Pancreas (tissue), 10 donors: ENCODE measurements at places on chromosomes 4 and X. TPM values are rescaled to one million over a fixed set of nuclear protein-coding genes. Genes with fewer than 3 reads are reported as not detected.

The MGARP gene
- polyA plus RNA-seq = 0.49 TPM

The MAGIX gene
- polyA plus RNA-seq = 25.7 TPM

DNA sequence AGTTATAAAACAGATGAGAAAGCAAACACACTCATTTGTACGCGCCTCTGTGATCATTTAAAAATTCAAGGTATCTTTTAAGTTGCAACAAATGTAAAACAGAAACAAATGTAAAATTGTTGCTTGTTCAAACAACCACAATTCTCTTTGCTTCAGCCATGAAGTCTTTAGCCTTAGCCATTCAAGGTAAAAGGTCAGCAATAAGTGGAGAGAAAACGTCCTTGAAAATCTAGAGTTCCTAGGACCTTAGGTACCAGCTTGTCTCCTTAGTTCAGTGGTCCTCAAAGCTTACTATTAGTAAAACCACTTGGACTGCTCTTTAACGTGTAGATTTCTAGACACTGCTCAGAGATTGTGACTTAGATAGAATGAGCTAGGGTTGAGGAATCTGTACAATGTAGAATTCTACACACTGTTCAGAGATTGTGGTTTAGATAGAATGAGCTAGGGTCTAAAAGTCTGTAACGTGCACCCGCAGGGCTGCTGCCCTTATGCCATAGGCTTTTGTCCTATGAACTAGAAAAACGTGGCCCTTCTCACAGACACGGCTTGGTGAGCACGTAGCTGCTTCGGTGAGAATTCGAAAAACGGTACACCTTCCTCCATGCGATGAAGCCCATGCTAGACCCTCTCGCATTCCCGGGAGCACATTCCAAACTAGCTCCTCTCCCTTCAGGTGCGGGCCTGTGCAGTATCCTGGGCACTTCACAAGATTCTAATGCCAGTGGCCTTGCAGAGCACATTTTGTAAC is 1.7 kb downstream of the PLAC8 start:
- DNase-seq = no peak

- no peak for DNase-seq
These were observed 21.1 kb upstream of the LUZP4 start for GRCh38 chrX:115268421-115268820.

DNA sequence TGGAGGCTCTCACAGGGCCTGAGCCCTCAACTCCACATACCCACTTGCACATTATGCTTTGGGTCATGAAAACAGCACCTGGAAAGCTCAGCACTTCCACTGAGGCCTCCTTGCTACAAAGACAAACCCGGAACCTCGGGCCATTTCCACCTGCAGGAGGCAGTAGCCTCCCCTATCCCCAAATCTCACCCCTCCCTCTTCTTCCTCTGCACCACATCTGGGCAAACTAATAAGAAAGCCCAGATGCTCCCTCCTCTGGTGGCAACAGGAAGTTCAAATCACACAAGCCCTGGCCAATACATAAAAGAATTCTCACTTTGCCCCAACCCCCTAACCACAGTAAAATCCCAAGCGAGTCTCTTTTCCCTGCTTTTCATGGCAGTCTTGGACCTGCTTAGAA is 136.4 kb downstream of the MAPK10 start:
- DNase-seq = no peak

DNA sequence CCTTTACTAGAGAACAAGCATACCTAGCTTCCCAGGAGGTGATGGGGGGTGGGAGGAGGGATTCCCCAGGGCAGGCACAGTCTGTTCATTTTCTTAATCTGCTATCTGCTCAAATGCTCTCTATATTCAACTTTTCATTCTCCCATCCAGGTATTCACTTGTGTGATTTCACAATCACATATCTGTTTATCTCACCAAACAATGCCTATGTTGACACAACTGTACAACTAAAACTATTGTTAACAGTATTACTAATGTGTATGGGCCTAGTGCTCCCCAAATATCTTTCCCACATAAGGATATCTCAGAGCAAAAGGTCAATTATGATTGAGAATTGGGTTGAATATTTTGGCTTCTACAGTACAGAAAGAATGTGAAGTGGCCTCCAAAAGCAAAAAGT is 210.8 kb downstream of the IQCM start:
- DNase-seq = no peak

DNA sequence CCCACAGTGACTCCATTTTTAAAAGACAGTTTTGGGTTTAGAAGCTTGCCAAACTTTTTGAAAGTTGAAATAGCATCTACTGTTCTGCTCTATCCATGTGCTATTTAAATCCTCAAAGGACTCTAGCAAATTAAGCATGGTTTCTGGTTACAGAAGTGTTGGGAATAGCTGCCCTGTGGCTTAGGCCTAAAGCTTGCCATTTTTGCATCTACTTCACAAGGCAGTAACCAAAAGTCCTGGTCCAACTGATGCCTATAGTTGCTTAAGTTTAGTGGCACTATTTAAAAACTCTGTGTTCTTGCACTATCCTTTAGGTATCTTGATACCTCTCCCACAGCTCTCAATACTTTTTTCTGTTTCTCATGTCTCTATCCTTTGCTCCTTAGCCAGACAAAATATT is 251.0 kb upstream of the GPC4 start:
- no peak for DNase-seq

DNA sequence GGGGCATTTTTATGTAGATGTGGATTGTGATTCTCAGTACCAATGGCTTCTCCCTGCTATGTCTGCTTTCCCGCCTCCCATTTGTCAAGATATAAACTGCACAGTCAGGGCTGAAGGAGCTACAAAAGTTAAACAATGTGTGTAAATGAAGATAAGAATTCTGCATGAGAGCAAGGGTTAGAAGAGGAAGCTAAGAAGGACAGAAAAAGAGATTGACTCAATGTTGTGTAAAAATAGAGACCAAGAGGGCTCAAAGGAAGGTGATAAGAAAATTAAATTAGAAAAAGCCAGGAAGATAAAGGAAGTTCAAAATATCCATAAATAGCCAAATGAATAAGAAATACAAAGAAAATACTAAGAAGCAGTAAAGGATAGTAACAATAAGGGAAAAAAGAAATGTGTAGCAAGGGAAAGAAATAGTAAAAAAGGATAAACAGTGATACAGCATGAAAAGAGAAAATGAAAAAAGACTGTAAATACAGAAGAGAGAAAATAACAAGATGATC is 82.5 kb downstream of the AMELX start:
- DNase-seq = no peak

DNA sequence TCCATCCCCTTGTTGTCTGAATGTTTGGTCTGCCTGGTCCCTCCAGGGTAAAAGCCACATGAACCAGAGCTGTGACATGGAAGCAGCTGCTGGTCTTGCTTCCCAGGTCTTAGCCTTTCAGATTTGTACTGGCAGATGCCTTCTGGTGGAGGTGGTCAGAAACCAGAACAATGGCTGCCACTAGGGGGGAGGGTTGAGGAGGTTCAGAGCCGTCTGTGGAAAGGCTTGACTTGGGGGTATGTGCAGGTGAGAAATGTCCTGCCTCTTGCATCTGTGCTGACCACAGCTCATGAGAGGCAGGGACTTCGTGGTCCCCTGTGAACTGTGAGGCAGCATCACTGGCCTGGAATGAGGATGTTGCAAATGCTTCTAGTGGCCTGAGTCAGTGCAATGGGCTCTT is 144.2 kb upstream of the WDR1 start:
- no peak for DNase-seq

DNA sequence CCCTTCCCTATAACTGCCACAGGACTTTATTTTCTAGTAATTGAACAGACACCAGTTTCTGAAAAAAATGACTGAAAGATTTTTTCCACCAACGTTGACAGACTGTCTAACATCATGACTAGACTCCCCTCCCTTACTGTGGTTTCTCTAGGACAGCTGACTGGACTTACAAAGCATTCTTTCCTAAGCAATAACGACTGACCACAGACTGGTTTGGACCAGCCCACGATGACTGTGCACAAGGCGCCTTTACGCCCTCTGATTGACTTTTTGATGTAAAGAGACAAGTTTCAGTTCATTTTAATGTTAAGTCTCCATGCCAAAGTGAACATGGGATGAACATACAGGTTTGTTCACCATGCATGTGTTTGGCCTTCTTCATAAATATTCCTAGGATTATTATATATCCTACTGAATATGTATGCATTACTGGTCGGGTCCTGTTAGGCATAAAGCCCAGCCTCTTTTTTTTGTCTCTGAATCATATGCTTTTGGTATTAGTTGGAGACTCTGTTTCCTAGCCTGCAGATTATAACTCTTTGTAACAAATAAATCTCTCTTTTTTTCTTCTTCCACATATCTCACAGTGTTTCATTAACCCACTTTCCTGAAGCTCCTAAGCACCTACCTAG is 50.5 kb upstream of the UGT2B4 start:
- DNase-seq = no peak

DNA sequence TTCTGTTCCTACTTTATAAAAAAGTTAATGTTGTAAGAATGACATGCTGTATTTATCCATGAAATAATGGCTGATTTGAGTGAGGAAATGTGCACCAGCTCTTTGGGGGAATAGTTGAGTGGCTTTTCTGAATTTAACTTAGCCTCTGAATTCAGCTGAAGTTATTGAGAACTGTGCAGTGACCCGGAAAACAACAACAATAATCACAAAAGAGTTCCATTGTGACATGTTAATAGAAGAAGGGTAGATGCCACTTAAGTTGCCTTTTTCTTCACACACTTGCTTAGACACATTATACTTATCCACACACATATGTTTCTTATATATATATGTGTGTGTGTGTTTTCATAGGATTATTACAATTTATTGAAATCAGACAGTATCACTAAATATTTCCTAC is 301.2 kb downstream of the BMPR1B start:
- no peak for DNase-seq

GRCh38 chrX:56766554-56767347 is 37.7 kb downstream of the NBDY start:
- DNase-seq = no peak

DNA sequence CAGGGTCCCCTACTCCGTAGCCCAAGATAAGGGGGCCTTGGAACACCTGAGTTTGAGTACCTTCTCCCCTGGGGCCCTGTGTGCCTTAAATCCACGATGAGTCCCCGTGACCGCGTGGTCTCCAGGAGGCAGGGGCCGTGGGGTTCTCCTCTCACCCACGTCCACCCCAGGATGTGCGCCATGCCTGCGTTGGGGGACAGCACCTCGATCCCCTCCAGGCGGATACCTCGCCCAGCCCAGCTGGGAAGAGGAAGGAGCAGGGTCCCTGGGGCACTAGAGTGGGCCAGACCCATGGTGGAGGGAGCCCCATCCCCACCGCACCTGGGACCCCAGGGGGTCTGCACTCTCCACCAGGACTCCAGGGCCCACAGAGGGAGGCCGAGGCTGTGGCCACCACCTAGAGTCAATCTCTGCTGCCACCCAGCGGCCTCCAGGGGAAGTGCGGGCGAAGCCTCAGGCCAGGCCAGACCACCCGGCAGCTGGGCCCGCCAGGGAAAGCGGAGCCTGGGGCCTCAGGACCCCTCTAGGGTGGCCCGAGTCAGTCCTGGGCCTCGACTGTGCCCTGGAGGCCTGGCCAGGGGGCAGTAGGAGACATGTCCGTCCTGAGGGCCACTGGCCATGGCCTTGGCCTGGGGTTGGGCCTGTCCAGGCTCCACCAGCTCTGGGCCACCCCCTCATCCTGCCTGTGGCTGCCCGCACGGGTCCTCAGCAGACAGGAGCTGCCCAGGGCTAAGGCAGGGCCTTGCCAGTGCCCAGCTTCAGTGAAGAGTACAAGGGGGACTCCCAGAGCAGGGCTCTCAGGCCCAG is 55.0 kb downstream of the FAM53A start:
- peak; percentile 20 for DNase-seq

DNA sequence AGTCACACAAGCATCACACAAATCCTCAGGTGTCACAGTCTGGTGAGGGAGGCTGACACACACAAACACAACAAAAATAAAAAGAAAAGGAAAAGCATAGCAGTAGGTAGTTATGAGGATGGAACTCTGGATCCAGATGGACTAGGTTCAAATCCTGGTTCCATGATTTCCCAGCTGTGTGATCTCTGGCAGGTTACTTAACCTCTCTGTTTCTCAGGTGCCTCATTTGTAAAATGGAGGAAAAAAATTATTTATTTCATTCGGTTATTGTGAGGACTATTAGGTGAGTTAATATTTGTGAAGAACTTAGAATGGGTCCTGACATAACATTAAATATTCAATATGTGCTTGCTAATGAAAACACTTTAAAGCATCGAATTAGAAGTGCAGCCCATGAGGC is 19.8 kb downstream of the GAGE1 start:
- DNase-seq = no peak

DNA sequence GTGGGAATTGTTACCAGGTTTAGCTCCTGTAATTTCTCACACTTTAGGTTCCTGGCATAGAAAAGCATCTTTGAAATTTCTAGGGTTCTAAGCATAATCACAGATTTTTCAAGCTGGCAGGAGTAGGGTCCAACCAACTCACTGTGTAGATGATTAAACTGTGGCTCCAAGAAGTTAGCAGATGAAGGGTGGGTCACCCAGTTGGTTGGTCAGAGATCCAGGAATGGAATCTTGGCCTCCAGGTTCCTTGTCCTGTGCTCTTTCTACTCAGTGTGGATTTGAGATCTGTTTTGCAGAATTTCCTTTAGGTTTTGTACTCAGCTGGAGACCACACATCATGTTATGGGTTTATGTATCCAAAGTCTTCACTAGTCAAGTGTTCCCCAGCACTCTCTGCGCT is 90.3 kb upstream of the MAML3 start:
- no peak for DNase-seq

- DNase-seq = no peak
These were observed 81.5 kb upstream of the EGFL6 start for GRCh38 chrX:13487731-13488505.

DNA sequence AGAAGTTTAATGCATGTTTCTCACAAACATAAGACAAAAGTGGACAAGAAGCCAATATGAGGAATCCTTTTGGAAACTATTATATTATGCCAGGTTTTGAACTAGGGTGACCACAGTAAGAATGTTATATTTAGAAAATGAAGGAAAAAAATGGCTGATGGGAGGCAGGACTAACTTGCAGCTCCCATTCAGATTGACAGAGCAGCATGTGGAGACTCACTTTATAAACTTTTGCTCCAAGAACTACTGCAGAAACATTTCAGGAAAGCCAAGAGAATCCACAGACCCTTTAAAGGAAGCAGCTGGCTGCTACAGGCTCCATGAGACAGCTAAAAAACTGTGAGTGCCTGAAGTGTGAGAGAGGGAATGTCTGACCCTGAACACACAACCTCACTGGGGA is 738.6 kb upstream of the GRIA3 start:
- no peak for DNase-seq

- DNase-seq = no peak
These were observed 60.1 kb downstream of the CCSER1 start for GRCh38 chr4:90187148-90187884.

DNA sequence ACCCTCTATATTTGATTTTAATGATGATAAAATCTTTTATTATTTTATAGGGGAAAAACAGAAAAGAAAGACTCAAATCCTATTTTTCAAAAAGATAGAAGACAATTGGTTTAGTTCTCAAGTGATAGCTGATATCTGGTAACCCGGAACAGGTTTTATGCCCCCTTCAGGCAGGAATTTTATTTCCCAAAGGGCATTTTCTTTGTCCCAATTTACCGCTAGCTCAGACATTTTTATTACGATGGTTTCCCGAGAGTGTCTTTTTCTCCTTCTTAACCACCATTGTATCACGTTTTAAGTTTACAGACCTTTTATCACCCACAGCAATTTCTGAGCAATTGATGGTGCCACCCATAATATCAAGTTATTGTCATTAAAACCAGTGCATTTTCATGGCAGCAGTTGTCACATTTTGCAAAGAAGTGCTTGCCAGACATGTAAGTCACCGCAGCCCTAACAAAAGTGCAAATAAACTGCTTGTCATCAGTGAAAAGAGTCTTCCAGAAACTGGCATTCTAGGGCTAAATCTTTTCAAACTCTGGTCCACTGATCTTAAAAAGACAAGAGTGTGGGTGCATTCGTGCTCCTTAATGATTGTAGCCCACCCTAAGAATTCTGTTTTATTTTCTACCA is 204.8 kb upstream of the VCX start:
- no peak for DNase-seq

GRCh38 chr4:77501240-77501639 is 104.4 kb upstream of the CXCL13 start:
- no peak for DNase-seq
